Activated naive CD8-positive, alpha-beta T cell treated with anti-CD3 and anti-CD28 coated beads for 36 hours (primary cell): ENCODE measurements at places on chromosomes 2 and 18. TPM values are rescaled to one million over a fixed set of nuclear protein-coding genes. Genes with fewer than 3 reads are reported as not detected.

The CYP1B1 gene
- total RNA-seq, result 23.5 TPM

The CAPN14 gene
- 0.42 TPM for total RNA-seq

The ADAM17 gene
- total RNA-seq, result 13.4 TPM

The MAB21L4 gene
- not detected for total RNA-seq

The STEAP3 gene
- 0.90 TPM for total RNA-seq

The DSG1 gene
- total RNA-seq, result not detected

The CXCR1 gene
- total RNA-seq, result not detected

- DNase-seq, result no peak
These were observed 141.3 kb downstream of the EML6 start for GRCh38 chr2:54864727-54865126.

GRCh38 chr2:235614176-235614860 is 120.5 kb downstream of the AGAP1 start:
- DNase-seq, result no peak

- DNase-seq, result no peak
These were observed 3.6 kb upstream of the PRSS56 start for GRCh38 chr2:232516551-232516950.

- DNase-seq, result no peak
These were observed 124.1 kb downstream of the MMADHC start for GRCh38 chr2:149463328-149464002.

DNA sequence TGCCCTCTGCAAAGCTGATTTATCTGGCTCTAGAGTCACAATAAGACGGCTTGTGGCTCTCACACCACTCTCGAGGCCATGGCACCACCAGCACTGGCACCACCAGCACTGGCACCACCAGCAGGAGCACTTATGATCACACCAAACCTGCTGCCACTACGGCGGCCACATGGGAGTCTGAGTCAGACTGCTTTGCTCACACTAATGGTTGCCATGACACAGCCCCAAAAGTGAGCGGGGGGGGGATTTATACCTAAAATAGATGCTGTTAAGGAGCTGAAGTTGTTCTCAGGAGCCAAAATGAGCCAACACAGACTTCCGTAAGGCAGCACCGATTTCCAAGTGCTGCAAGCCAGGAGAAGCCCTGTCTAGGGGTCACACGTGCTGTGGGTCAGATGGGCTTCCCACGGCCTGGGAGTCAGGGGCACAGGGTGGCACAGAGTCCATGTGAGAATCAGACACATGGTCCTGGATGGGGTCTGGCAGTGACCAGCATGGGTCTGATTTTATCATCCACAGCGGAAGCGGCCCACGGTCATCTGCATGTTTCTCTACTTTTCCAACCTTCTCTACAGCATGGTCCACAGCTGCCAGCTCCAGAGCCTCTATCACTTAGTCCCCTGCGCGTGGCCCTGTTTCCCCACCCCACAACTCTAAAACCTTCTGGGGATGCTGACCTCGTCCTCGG is 16.7 kb downstream of the DNMT3A start:
- DNase-seq, result peak; percentile 37

- DNase-seq, result no peak
These were observed 209.2 kb downstream of the GBX2 start for GRCh38 chr2:235958931-235959410.

GRCh38 chr2:162768656-162769055 is 69.9 kb downstream of the KCNH7 start:
- DNase-seq, result no peak

DNA sequence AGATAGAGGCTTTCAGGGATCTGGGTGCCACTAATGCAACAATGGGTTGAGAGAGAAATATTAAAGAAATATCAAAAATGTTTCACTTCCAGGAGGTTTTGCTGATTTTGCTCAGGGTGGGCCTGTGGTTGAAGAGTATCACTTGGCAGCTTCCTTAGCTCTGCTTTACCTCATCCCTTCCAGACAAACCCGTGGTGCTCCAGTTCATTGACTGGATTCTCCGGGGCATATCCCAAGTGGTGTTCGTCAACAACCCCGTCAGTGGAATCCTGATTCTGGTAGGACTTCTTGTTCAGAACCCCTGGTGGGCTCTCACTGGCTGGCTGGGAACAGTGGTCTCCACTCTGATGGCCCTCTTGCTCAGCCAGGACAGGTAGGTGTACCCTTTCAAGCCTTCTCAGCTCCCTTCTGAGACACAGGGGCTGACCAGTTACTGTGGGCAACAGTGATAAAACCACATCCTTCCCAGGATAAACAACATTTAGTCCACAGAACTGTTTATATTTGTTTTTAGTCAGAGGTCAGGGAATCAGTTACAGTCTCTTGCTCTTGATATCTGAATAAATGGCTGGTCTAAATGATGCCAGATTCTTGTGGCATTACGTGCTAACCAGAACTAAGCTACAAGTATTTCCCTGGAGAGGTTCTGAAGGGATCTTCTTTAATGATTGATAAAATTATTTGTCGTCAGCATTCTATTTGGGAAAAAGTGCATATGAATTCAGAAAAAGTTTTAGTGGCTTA is 7.0 kb downstream of the SLC14A1 start:
- no peak for DNase-seq

DNA sequence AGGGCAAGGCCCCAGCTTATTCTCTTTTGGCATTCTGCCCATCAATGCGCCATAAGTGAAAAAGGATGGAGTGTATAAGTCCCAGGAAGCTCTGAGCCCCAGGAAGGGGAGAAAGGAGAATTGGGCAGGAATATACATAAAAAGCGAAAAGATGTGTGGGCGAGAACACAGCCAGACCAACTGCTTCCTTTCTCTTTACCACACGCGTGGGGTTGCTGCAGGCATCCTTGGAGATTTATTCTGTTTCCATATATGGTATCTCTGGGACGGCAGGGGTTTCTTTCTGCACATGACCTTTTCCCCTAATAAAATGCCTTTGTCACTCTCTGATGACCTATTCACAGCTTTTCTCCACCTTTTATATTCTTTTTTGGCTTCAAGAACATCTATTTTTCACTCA is 440.5 kb downstream of the NBAS start:
- DNase-seq, result no peak

DNA sequence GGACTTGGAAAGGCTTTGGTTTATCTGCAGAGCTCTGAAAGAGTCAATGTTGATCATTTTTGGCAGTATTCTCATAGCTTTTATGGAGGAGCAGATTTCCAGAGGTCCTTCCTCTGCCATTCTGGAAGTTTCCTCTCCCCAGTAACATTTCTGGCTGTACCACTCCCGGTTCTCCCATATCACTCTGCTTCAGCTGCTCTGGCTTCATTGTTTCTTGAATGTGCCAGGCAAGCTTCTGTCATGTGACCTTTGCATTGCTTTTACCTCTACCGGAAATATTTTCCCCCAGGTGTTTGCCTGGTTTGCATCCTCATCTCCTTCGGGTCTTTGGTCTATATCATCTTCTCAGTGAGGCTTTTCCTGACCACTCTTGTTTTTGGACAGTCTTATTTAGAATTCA is 12.4 kb downstream of the PCYOX1 start:
- DNase-seq, result no peak
